ENCODE measurements at places on chromosomes 1 and 21. TPM values are rescaled to one million over a fixed set of nuclear protein-coding genes. Genes with fewer than 3 reads are reported as not detected.

Gene IVL
- not detected for total RNA-seq

Gene RGS16
- 101 TPM for total RNA-seq

Gene PODN
- total RNA-seq, result 0.41 TPM

Gene SNAP47
- 37.8 TPM for total RNA-seq

Gene LIN28A
- total RNA-seq, result not detected

Gene NGF
- not detected for total RNA-seq

Gene SMAP2
- total RNA-seq, result 15.0 TPM

Gene HES2
- not detected for total RNA-seq

Gene SYCP1
- not detected for total RNA-seq

Gene BATF3
- 15.6 TPM for total RNA-seq

Gene OLFM3
- total RNA-seq, result 2.8 TPM

Gene B3GALT2
- total RNA-seq, result 0.81 TPM

Gene S100A8
- total RNA-seq, result not detected

Gene FCGR2B
- total RNA-seq, result not detected

Gene RGS5
- total RNA-seq, result 1.9 TPM

Gene CNR2
- not detected for total RNA-seq

Gene GBP4
- 0.02 TPM for total RNA-seq

Gene PRAMEF6
- total RNA-seq, result not detected

Gene SH3BGR
- 8.3 TPM for total RNA-seq
